T-helper 9 cell (primary cell): ENCODE measurements at places on chromosomes 6 and 20.

DNA sequence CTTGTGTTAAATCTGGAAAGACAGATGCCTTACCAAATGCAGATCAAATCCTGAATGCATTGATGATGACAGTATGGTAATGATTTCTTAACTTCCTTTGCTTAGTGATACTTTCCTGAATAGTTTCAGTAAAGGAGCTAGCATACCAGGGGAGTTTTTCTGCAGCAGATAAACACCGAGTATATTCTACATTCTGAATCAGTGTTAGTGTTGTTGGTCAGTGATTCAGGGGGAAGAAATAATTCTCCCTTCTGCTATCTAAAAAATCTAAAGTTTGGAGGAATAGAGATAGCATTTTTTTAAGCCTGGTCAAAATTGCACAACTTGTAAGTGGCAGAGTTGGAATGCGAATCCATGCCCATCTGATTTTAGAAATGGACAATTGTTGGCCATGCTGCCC lies 512.2 kb upstream of the MARCKS start:
- DNase-seq, result no peak

DNA sequence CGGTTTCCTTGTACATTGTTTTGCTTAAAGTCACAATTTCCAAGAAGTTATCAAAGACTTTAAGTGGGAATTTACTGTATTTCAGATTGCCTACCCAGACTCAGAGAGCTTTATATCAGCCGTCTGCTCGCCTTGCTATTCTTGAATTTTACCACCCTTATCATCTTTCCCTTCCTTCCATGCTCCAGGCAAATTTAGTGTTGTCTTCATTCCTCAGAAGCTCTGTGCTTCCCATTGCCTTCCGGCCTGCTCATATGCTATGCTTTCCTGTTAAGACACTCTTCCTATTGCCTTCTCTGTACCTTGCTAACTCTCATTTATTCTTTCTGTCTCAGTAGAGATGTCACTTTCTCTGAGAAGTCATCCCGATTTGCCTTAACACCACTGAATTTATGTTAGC lies 52.1 kb downstream of the CD2AP start:
- DNase-seq, result no peak

DNA sequence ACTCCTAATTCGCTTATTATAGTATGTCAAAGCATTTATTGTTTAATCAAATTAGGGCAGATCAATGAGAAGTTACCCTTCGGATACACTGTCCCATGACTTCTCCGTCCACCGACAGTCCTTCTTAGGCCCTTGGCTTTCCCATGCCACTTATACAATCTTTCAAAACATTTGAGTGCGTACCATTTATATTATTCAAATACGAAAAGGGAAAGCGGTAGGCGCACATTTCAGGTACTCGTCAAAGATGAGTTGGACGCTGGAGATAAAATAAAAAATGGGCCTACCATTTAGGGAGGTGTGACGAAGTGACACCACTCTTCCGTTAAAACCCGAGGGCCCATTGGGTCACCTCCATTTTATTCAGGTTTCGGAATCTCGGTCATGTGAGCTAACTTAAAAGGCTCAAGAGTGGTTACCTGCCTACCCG lies 542 bp upstream of the AFG1L start:
- no peak for DNase-seq

DNA sequence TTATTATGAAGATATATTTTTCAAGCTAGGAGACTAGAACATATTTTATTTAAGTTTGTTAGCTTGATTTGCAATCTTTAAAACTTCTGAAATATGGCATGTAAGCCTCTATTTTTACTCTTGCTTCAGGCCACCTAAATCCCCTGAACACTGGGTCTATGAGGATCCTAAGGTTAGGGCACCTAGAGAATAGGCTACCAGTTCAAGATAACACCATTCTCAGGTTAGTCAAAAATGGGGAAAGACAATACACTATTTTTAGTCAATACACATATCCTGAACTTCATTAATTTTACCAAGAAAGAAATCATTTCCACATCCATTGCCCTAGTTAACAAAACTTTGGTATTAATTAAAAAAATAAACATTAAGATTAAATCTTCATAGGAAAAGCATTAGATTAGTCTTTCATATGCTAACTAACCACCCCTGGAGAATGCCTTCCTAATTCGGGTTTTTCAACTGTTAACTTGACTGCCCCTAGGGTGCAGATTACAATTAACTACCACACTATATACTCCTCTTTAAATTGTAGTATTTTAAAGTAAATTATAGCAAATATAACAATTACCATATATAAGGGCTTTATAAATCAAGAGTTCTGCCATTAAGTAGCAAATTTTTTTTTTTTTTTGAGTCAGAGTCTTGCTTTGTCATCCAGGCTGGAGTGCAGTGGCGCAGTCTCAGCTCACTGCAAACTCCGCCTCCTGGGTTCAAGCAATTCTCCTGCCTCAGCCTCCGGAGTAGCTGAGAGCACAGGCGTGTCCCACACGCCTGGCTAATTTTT lies 6.7 kb upstream of the HSF2 start:
- no peak for DNase-seq

- no peak for DNase-seq
Observed at GRCh38 chr6:31462026-31462963, 35.6 kb upstream of the MICB start.

DNA sequence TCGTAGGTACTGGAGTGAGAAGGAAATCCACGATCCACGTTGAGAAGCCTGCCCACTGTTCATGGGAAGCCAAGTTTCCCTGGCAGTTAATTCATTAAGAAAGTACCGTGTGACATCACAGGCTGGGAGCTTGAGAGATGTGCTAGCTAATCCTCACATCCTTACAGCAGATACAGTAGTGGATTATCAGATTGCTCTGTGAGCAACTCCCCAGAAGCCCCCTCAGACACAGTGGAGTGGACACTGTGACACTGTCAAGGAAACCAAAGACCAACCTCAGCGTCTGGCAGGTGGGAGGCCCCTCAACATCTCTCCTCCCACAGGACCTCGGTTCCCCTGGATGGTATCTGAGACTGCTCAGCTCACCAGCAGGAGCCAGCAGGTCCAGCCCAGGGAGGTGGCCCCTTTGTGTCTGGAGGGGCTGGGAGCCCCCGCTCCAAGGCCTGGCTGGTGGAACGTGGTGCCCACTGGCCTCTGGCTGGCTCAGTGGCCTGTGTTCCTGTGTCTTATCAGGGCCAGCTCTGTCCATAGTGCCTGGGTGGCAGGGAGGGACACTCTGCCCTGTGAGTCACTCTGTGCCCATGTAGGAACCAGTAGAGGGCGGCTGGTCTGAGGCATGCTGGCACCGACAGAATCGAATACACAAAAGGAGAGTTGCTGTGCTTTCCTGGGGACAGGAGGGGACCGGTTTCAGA lies 7.2 kb downstream of the PYGB start:
- DNase-seq, result no peak

- no peak for DNase-seq
Observed at GRCh38 chr6:159013229-159013628, 13.2 kb upstream of the RSPH3 start.

DNA sequence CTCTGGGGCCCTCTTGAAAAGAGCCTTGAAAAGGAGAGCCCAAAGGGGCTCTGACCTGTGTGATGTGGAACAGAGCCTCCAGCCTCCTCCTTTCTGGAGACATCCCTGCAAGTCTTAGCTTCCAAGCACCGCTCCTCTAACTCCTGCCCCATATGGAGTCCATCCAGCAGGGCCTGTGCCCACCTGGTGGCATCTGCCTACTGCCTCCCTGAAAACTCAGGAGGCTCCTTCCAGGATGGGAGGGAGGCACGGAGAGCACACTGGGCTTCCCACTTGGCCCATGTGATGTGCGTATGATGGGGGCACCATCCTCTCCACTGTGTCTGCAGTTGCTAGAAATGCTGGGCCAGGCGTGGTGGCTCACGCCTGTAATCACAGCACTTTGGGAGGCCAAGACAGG lies 98.1 kb downstream of the SYNDIG1 start:
- DNase-seq, result no peak

GRCh38 chr6:124721331-124721730 lies 240.9 kb upstream of the RNF217 start:
- DNase-seq, result no peak

GRCh38 chr20:49466114-49466912 lies 16.2 kb downstream of the KCNB1 start:
- no peak for DNase-seq

DNA sequence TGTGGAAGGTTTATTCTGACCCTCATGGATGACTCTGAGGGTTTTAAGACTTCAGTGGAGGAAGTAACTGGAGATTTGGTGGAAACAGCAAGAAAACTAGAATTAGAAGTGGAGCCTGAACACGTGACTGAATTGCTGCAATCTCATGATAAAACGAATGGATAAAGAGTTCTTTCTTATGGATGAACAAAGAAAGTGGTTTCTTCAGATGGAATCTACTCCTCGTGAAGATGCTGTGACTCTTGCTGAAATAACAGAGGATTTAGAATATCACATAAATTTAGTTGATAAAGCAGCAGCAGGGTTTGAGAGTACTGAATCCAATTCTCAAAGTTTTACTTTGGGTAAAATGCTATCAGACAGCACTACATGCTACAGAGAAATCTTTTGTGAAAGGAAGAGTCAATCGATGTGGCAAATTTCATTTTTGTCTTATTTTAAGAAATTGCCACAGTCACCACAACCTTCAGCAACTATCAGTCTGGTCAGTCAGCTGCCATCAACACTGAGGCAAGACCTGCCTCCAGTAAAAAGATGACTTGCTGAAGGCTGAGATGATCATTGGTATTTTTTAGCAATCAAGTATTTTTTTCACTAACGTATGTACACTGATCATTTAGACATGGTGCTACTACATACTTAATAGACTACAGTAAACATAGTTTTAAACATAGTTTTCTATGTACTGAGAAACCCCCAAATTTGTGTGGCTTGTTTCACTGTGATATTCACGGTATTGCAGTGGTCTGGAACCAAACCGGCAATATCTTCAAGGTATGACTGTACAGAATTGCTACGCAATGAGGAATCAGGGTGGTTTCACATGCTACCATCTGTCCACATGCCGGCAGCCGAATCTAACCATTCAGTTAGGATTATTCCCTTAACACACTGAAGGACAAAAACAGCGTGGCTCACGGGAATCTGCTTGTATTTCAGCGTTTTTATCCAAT lies 149.0 kb downstream of the MYB start:
- no peak for DNase-seq

GRCh38 chr6:13428583-13429405 lies 58.6 kb downstream of the GFOD1 start:
- DNase-seq, result no peak

DNA sequence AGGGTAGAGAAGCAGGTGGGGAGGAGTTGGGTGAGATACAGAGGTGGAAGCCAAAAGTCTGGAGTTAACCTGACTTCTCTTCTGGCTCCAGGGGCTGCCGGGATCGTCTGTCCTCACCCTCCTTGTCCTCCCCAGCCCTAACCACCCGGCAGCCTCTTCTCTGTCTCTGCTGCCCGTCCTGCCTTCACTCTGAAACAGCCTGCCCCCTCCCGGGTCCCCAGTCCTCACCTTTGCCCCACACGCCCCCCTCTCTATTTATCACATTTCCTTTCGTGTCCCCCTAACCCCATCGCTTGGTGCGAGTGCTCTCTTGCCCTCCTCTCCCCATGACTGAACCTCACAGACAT lies 5.7 kb downstream of the RING1 start:
- DNase-seq, result no peak

DNA sequence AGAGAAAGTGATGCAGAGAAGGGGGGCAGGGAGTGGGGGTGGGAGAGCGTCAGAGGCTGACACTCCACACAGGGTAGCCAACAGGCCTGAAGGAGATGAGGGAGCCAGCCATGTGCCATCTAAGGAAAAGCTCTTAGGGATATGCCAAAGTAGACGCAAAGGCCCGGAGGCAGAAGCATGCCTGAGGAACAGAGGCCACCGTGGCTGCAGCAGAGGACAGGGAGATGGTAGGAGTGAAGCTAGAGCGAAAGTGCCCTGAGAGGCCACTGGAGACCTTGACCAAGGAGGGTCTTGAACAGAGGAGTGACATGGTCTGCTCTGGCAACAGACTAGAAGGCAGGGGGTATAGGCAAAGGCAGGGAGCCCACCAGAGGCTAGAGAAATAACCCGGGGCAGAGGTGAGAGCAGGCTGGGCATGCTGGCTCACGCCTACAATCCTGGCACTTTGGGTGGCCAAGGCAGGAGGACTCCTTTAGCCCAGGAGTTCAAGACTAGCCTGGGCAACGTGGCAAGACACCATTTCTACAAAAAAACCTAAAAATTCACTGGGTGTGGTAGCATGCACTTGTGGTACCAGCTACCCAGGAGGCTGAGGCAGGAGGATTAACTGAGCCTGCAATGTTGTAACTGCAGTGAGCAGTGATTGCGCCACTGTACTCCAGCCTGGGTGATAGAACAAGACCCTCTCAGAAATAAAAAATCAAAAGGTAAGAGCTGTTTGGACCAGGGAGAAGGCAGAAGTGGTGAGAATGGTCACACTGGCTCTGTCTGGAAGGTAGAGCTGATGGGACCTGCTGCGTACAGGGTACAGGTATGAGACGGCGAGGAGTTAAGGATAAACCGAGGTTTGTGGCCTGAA lies 6.3 kb downstream of the RRBP1 start:
- DNase-seq, result no peak

- no peak for DNase-seq
Observed at GRCh38 chr20:48098099-48098498, 312.8 kb upstream of the SULF2 start.

DNA sequence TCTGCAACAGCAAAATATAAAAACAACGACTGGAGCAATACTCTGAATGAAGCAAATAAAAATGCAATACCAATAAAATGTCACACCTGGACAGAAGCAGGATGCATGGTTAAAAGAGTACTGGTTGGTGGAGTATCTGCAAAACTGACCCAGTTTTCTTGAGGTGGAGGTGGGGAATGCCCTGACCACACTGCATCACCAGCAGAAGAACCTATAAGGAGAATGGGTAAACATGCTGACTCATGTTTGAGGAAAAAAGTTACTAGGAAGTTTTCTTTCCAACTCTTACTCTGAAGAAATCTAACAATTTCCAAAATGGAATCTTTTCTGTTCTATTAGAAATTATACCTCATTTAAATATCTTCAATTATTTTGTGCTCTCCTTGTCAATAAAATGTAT lies 43.6 kb downstream of the REPS1 start:
- DNase-seq, result peak; percentile 5

DNA sequence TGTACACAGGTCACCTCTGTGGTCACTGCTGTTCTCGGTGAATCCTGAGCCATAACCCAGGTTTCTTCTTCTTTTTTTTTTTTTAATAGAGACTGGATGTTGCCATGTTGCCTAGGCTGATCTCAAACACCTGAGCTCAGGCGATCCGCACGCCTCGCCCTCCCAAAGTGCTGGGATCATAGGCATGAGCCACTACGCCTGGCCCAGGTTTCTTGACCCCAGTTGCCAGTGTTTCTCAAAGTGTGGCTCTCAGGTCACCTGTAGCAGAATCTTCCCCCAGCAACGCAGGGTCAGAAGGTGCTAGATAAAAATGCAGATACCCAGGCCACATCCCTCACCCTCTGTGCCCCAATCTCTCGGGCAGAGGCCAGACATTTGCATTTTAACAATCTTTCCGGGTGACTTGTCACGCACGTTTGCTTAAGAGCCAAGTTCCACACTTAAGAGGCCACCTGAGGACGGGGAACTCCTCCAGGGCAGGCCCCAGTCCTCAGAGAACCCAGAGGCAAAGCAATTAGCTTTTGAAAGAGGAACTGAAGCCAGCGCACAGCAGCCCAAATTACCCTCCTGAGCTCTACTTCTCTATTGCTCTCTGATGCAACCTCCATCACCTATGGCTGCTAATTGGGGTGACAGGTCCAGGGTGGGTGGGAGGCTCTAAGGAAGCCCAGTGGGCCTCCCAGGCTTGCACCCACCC lies 81.8 kb downstream of the NFATC2 start:
- no peak for DNase-seq
